Fibroblast of skin of abdomen (primary cell): ENCODE measurements at places on chromosomes 13 and 19.

GRCh38 chr19:45766869-45767346 is 2.1 kb downstream of the SIX5 start:
- peak; percentile 20 for DNase-seq

- DNase-seq: peak; percentile 10
Observed at GRCh38 chr13:41370736-41371135, 59.7 kb downstream of the NAA16 start.

GRCh38 chr19:49502866-49503581 is 6.8 kb downstream of the RPS11 start:
- peak; percentile 76 for DNase-seq

DNA sequence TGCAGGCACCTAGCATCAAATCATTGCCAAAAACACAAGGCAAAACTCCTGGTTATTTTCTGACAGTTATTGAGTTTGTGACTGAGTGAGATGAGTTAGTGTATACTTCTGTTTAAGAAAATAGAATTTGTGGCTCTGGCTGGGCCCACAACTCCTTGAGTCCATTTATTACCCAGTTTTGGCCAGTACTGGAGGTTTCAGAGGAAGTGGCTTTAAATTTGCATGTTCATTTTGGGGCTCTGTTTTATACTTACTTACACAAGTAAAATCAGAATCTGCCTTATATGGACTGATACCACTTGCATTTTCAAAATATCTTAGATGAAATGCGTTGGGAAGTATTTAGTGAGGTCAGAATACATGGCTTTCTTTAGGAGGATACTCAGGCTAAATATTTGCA is 29.0 kb downstream of the TNFSF11 start:
- peak; percentile 59 for DNase-seq

GRCh38 chr19:31378404-31378803 is 29.2 kb upstream of the TSHZ3 start:
- peak; percentile 92 for DNase-seq
